Cortex of kidney (tissue), 1 donor: ENCODE measurements at places on chromosomes 7 and 10.

DNA sequence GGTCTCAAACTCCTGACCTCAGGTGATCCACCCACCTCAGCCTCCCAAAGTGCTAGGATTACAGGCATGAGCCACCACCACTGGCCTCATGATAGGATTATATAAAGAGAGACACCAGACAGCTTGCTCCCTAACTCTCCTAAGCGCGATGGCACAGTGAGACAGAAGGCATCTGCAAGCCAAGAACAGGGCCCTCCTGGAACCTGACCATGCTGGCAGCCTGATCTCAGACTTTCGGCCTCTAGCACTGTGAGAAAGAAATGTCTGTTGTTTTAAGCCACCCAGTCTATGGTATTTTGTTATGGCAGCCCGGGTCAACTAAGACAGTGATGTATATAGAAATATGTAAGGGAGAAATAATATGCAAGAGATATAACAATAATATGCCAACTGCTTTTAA, 51.2 kb downstream of the SRPK2 start:
- DNase-seq = no peak

- DNase-seq = no peak
Observed at GRCh38 chr7:150826061-150826849, 25.7 kb downstream of the TMEM176A start.

GRCh38 chr10:78458983-78459638, 425.4 kb downstream of the RPS24 start:
- no peak for DNase-seq

GRCh38 chr10:121830101-121830500, 97.7 kb downstream of the ATE1 start:
- no peak for DNase-seq

GRCh38 chr10:75342397-75342796, 59.2 kb downstream of the ZNF503 start:
- no peak for DNase-seq

- DNase-seq = no peak
Observed at GRCh38 chr7:85030893-85031292, 156.0 kb downstream of the SEMA3D start.

- no peak for DNase-seq
Observed at GRCh38 chr7:68269405-68269804, 1272.8 kb downstream of the TYW1 start.

DNA sequence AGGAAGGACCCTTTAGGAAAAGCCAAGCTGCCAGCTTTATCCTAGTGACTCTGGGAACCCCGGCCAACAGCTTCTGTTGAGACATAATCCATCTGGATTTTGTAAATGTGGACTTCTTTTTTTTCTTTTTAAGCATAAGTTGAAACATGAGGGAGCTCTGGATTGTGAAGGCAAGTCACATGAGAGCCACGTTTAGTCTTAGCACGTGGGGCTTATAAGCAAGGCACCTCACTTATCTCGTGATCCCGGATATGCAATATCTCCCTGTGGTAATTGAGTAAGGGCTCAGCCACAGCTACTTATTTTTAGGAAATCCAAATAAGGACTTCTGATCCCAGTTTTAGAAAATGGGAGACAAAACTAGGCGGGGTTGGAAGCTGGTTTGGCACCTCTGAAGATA, 111.2 kb upstream of the PTN start:
- DNase-seq = no peak

DNA sequence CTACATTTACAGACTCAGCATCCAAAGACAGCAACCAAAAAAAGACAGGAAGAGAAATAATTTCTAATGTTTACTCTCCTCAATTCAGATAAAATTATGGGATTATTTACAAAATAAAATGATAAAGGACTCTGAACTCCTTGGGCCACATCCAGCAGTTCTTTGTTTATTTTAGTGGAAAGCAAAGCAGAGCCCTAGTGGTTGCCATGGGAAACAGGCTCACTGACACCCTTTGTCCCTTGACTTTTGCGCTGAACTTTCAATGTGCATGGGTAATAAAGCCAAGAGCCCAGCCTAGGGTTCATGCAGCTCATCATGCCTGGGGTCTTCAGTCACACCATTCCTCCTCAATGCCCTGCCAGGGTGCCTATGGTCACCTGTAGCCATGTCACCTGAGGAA, 442.6 kb upstream of the IGFBP3 start:
- no peak for DNase-seq

DNA sequence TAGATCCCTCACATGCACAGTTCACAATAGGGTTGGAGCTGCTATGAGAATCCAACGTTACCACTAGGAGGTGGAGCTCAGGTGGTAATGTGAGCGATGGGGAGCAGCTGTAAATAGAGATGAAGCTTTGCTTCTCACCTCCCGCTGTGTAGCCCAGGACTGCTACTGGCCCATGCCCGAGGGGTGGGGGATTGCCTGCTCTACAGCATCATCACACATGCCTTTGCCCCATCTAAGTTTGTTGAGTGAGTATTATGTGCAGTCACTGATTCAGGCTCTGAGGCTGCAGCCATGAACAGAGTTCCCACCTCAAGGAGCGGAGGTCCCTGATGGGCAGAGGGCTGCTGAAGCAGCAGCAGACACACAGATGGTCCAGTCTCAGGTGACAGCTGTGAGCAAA, 94.1 kb downstream of the CHST15 start:
- DNase-seq = no peak

- no peak for DNase-seq
Observed at GRCh38 chr10:12803776-12804175, 197.7 kb downstream of the CCDC3 start.

DNA sequence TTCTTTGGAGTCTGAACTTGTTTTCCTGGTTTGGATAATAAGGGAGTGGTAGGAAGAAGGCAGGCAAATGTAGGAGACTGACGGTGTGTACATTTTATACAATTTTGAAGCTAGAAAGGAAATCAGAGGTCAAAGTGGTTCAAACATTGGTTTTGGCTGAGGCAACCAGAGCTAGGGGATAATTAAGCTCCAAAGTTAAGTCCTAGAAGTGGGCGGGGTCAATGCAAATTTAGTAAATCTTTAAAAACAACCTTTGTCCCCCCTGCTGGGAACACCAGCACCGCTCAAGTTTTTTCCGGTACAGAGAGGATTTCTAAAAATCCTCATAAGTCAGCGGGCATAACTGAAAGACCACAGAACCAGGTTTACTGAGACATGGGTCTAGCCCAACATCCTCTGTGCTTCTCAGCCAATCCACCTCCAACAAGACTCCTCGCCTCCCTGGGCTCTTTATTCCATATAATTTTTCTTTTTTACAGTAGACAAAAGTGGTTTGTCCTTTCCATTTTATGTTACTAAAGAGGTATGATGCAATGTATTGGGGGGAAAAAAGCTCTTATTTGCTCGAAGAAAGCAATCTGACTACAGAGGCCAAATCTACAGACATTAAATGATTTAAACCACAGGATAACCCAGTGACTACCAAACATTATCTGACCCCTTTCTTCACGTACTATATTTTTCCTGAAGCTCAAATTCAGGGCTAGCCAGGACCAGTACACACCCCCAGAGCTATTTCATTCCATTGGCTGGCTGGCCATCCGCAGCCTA, 1.6 kb downstream of the GLUD1 start:
- no peak for DNase-seq

DNA sequence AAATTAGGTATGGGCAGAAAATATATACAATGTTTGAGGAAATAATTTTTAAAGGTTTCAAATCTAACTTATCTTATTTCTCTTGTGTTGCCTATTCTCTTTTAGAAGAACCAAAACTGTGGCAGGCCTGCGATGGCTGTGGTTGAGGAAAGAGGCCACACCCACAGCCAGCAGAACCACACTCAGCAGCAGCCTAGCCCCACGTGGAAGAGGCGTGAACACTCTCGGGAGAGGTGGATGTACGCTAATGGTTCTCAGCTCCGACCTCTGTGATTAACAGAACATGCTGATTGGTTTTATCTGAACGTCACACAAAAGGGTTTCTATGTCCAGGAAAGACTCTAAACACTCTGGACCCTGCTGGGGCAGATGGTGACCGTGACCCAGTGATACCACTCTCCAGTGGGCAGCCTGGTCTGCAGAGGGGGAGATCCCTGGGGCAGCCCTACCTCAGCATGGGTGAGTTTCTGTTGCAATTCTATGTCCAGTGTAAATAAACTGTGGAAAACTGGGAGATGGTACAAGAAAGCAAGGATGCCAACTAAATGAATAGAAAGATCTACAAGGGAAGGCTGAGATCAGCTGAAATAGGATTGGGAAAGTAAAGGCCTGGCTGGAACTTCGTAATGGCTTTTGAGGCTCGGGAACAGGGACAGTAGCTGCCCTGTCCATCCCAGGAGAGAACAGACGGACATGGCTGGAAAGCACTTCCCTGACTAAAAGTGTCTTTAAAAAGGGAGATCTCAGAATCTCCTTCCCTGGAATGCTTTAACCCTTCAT, 26.6 kb downstream of the DIP2C start:
- no peak for DNase-seq

DNA sequence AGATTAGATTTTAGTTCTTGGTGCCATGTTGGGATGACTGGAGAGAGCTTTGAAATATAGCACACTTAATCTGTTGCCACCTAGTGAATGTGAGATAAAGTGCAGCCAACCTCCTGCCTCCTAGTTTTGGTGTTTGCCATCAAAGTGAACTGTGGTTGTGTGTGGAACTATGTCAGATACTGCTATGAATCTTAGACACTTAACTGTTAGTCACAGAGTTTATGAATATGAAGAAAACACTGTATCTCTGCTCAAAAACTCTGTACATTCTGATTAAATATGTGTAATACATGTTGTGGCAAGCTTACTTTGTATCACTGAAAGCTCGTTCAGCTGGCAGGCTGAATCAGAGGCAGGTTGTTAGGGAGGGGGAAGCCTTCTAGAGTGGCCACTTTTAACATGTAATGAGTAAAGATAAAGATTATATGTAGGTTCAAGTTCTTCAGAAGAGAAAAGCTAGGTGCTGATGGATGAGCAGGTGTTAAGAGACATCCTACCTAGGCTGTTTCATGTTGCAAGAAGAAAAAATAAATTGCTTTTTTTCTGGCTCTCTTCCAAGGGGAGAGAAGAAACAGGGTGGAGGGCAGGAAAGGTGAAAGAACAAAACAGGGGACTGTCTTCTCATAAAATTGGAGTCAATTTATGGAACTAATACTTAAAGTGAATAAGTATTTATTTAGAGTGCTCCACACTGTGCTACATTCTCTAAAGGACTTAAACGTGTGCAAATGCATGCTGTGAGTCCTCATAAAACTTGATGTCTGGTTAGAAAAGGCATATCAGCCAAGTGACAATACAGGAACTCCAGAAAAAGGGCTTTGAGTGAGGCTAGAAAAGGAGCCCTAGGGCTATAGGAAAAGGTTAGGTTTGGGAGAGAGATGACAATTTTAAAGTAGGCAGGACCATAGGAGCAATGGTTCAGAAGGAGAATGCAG, 14.1 kb upstream of the LAMB1 start:
- no peak for DNase-seq

DNA sequence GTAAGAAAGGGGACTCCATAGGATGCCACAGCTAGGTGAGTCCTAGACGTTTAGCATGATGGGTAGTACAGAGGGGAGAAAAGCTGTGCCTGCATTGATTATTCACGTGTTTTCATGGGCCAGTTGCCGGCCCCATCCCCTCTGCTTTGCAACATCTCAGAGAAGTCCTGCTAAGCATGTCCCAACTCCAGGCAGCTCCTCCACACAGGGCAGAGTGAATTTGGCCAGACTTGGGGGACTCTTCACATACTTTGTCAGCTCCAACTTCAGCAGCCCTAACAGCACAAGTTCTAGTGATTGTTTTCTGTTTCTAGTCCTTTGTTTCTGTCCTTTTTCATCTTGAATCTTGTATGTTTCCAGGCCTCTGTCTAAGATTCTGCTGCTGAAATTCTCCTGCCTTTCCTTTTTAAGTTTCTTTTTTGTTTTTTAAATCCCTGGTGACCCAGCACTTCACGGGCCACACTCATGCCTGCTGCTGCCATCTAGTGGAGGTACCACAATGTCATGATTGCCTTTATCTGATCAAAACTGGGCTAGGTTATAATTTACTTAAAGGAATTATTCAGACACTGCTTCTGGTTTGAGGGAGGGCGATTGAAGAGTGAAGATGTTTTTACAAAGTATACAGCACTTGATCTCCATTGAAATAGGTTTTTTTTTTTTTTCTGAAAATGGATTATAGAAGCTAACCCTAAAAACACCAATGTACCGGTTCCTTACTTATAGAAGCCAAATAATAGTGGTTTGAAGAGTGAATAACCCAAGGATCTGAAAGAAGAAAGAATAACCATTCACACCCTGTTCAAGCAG, 276.9 kb downstream of the CSTF2T start:
- no peak for DNase-seq

- no peak for DNase-seq
Observed at GRCh38 chr10:126893206-126893605, 12.0 kb upstream of the DOCK1 start.

- no peak for DNase-seq
Observed at GRCh38 chr10:122044045-122044661, 55.2 kb downstream of the TACC2 start.

DNA sequence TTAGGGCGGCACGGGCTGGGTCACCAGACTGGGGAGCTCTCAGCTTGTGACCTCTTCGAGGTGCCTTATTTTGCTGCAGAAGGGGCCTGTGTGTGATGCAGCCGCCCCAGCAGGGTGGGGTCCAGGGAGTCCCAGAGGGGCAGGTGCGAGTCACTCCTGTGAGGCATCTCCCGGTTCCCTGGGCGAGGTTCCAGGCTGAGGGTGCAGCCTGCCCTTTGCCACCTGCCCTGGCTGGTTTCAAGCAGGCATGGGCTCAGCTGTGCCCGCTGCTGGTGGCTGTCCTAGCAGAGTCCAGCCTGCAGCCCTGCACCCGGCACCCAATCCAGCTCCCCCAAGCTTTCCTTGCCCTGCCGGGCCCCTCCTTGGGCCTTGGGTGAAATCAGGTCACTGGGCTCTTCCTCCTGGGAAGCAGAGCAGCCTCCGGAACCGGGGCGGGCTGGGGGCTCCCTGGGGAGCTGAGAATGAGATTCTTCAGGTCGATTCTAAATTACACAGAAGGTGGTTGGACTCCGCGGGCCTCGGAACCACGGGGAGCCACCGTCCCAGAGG, 64.8 kb downstream of the PWWP2B start:
- DNase-seq = no peak

- DNase-seq = no peak
Observed at GRCh38 chr10:112768121-112768520, 181.9 kb upstream of the TCF7L2 start.

DNA sequence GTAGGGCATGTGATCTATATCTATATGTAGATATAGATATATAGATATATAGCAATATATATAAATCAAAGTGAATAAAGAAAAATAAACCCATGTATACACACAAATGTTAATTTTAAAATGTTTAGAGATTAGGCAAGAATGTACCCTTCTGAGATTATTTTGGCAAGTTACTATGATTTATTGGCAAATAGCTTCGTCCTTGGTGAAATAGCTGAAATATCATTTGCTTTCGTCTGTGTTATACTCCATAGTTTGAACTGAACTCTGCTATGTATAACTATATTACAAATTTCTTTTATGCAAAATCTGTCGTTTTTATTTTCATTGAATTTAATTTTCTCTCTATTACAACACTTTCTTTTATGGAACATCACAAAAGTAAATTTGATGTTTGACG, 57.5 kb downstream of the CPED1 start:
- no peak for DNase-seq

DNA sequence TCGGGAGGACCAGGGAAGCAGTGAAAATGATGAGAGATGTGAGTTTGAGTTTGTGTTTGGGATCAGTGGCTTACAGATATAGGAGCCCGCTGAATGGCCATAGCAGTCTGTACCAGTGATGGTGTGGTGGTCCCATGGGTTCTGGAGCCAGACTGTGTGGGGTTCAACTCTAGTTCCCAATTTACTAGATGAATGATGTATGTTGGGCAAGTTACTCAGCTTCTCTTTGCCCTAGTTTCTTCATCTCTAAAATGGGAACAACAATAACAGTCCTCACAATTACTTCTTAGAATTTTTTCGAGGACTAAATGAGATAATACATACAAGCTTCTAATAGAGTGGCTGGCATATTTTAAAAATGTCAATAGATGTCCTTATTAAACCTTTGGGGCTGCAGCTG, 184.4 kb downstream of the WNT2 start:
- no peak for DNase-seq
